ENCODE measurements at places on chromosomes 1 and 21.

DNA sequence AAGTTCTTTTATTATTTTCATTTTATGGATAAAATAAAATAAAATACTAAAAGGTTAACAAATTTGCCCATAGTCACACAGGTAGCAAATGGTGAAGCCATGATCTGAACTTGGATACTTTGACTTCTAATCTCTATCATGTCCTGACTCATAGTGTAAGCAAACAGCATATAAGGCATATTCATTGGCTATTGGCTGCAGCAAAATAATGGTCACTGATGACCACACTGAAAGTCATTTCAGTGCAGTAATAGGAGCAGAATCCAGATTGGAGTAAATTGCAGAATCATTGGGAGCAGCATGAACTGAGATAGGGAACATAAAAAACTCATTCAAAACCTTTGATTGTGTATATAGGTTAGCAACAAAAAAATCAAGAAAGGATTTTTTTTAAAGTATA, 262.9 kb downstream of the PLA2G4A start:
- no peak for DNase-seq

DNA sequence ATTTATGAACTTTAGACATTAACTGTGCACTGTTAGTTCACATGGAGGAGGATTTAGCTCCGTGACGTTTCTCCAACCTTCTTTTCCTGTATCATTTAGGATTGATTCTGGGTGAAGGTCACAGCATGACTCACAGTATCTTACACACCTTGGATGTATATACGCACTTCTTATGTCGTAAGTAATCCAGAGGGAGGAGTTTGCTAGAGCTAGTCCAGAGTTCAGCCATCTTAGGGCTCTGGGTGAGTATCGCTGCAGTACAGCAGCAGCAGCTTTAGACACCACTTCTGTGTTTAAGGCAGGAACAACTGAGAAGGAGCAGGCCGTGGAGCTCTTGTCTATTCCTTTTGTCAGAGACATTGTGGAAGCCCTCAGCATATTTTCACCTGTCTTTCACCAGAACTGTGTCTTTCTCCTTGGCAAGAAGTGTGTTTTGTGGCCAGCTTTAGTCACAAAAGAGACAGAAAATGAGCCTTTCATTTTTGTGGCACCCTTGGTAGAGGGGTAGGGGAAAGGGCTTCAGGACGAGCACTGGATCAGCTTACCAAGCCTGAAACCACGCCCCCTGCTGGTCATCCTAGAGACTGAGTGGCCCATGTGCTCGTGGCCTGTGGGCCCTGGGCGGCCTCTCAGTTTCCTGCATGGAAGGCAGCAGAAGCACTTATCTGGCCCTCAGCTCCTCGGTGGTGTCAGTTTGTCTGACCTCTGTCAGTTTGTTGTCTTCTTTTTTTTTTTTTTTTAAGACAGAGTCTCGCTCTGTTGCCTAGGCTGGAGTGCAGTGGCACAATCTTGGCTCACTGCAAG, 64.0 kb downstream of the ADARB1 start:
- DNase-seq: no peak

- no peak for DNase-seq
Measured at GRCh38 chr1:183553764-183554163, 36.5 kb downstream of the NCF2 start.

- DNase-seq: no peak
Measured at GRCh38 chr1:210024996-210025395, 87.0 kb downstream of the SYT14 start.

DNA sequence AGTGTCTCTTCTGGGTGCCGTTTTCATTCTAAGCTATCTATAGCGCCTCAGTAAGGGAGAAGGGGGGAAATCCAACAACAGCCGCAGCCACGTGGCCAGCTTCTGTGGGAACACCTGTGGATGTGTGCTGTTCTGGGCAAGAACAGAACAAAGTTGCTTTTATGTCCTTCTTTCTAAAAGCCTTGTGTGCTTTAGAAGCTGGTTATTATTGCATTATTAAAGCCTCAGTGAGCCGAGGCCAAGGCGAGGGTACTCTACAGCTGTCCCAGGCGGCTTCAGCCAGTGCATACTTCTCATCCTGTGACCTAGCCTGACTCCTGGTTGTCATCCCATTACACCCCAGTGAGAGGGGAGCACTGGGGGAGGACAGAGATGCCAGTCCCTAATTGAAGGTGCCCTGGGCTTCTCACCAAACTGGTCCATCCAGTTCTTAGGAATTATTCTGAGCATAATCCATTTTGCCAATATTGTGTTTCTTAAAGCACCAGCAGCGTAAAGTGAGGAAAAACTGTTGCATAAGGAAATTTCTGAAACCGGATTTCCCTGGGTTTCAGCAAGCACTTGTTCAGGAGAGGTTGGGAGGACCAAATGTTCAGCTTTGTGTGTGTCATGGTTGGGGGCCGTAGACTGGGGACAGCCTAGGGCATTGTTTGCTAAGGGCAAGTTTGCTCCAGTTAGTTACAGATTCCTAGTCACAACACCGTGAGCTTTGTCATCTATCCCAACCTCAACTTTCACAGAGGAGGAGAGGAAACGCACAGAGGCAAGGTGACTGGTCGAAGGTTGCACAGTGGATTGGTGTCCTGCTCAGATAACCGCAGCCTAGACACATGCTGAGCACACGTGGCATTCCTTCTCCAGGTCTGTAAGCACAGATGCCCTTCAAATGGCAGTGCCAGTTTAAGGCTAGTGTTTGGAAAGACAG, 61.0 kb upstream of the ATP1A1 start:
- DNase-seq: no peak

- no peak for DNase-seq
Measured at GRCh38 chr1:56168176-56168575, 411.2 kb downstream of the PLPP3 start.

DNA sequence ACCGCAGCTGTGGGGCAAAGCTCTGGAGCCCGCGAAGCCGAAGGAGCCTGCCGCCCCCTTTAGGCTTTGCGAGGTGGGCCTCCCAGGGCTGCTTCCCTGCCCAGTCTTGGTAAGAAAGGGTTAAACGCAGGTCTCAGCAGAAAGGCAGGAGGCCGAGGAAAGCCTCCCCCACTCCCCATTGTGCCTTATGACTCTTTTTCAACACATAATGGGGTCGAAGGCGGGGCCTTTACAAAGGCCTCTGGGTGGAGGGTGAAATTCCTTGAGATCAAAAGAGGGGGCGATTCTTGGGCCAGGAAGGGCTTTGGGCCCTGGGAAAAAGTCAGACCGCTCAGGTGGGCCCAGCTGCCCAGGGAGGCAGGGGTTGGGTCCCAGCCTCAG, 880 bp downstream of the ALPL start:
- no peak for DNase-seq

- no peak for DNase-seq
Measured at GRCh38 chr21:42161956-42162681, 56.8 kb upstream of the ABCG1 start.

GRCh38 chr1:2861143-2861987, 59.9 kb upstream of the TTC34 start:
- DNase-seq: no peak

DNA sequence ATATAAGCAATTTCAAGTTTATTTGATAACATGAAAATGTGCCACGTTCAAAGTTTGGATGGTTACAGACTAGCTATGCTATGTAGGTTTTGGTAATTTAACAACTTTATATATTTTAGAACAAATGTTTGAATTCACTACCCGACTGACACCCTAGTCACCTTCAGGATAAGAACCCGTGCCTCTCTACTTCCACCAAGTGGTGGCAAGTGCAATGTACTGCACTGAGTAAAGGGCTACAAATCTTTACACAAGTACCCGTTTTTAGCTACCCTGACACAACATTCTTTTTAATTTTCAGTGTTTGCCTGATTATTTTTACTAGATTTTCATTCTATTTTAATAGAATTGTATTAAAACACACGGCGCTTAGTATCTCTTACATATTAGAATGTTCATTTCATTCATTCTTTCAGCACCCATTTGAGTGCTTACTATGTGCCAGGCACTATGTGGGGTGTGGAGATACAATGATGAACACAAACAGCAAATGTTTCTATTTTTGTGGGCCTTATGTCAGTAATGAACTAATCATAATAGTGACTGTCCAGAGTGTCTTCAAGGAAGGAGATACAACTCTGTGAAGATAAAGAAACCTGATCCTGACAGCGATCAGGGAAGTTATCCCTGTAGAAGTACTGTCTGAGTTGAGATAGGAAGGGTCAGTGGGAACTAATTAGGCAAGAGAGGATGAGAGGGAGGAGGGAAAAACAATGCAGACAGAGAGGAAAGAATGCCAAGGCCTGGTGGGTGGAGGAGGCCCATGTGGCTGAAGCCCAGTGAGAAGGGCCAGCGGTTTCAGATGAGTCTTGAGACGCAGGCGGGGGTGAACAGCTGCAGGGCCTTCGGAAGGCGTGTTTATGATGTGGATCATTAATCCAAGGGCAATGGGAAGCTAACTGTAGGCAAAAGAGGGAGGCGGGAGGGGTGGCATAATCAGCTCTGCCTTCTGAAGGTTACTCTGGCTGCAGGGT, 3.8 kb downstream of the LCA5L start:
- DNase-seq: no peak

GRCh38 chr1:40508375-40509341, at the start of gene EXO5:
Gene EXO5, plus strand, starts transcription at chr1:40508767. Its CDS starts 5,778 bp downstream, at chr1:40514545.
- DNase-seq: peak; percentile 62

- no peak for DNase-seq
Measured at GRCh38 chr1:8701794-8702471, 115.5 kb downstream of the RERE start.

DNA sequence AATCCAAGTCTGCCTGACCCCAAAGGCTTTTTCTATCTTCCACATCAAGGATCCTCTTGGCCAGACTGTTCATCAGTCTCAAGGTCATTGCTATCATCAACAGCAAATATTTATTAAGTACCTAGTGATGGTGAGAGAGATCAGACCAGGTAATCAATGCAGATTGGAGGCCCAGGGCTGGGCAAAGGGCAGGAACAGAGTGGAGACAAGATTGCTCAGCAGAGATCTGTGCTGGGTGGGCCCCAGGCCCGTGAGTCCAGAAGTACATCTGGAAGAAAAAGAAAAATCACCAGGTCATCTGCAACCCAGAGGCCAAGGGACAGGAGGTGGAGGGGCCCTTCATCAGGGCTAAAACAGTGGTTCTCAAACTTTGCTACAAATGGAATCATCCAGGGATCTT, 10.1 kb upstream of the PAQR7 start:
- no peak for DNase-seq

DNA sequence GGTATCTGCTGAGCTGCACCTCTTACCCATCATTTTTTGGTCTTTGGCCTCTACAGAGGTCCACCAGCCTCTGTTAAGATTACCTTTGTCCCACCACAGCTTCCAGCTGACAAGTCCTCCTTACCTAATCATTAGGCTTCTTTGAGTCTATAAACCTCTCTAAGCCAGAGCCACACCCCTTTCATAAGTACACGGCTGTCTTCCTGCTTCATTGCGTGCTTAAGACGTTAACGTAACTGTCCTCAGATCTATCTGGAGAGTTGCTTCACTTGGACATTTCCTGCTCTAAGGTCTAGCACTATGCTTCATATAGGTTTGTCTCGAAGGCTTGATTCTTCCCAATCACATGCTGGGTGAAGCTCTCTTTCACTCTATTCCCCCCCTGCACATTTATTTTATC, 71.0 kb upstream of the CACHD1 start:
- DNase-seq: no peak

- DNase-seq: no peak
Measured at GRCh38 chr21:33937931-33938339, 22.3 kb upstream of the ATP5PO start.

DNA sequence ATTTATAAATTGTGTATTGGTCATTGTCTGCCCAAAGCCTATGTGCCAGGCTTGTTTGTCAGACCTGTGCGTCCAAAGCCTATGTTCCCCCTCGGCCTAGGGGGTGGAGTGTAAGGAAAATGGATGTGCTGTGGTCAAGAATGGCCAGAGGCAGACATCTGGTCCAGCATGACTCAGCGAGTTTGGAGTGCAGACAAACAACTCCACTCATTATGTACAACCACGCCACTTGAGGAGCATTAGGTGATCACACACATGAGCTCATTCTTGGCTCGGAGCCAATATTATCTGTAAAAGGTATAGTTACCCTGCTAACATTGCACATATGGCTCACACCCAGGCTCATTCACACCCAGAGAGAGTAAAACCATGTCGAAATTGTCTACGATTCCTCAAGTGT, 1047.6 kb upstream of the ADGRL4 start:
- peak; percentile 93 for DNase-seq

DNA sequence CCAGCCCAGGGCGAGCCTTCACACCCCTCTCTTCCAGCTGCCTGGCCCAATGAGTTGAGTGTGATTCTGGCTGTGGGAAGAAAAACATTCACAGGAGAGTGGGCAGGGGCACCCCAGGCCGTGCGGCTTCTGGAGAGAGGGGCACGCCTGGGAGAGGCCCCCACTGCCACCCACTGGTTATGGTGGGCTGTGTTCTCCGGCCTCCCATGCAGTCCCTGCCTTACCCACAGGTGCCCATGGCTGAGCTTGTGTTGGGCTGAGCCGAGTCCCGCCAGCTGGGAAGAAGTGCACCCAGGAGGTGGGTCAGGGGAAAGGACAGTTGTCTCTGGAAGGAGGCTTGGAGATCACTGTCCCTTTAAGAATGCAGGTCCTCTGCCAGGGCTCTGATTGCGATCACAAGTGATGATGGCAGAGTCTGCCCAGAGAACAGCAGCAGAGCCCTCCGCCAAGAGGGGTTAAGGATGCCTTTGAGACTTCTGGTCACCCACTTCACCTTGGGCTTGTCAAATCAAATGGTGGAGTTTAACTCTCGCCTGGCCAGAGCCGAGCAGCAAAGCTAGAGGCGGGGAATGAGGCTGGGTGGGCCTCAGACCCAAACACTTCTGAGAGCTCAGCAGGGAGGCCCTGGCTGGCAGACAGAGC, 124.7 kb upstream of the ARHGEF16 start:
- DNase-seq: no peak

DNA sequence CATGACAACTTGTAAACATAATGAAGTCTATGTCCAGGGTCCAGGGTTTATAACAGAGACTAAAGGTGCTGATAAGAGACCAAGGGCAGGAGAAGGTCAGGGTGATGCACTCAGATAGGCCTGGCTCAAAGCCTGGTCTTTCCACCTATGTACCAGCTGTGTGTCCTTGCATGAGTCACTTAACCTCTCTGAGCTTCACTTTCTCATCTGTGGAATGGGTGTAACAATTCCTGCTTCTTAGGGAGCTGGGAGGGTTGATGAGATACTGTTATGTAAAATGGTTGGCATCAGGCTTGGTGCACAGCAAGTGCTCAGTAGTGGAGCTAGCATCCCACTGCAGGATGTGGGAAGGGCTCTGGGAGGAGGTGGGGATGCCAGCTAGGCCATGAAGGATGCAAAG, 143.7 kb upstream of the CSF3R start:
- no peak for DNase-seq

GRCh38 chr1:39491146-39491921, at the start of gene BMP8A:
Gene BMP8A, plus strand, starts transcription at chr1:39491636. Its CDS starts 356 bp downstream, at chr1:39491992.
- no peak for DNase-seq

DNA sequence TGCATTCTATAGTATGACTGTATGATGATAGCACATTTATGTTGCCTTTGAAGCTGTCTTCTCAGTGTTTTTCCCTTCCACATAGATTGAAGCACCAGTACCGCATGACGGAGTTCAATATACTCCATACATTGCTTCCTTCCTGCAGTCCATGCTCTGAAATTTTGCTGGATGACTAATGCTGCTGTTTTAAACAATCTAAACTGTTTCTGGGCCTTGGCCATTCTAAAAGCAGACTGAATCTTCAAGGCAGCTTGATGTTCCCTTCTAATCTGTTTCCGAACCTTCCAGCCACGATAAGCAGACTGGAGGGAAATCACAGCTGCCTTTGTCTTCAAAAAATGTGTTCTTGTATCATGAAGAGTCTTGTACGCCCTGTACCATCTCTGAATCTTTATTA, 36.2 kb upstream of the F13B start:
- no peak for DNase-seq
